ENCODE measurements at places on chromosomes 4 and X.

DNA sequence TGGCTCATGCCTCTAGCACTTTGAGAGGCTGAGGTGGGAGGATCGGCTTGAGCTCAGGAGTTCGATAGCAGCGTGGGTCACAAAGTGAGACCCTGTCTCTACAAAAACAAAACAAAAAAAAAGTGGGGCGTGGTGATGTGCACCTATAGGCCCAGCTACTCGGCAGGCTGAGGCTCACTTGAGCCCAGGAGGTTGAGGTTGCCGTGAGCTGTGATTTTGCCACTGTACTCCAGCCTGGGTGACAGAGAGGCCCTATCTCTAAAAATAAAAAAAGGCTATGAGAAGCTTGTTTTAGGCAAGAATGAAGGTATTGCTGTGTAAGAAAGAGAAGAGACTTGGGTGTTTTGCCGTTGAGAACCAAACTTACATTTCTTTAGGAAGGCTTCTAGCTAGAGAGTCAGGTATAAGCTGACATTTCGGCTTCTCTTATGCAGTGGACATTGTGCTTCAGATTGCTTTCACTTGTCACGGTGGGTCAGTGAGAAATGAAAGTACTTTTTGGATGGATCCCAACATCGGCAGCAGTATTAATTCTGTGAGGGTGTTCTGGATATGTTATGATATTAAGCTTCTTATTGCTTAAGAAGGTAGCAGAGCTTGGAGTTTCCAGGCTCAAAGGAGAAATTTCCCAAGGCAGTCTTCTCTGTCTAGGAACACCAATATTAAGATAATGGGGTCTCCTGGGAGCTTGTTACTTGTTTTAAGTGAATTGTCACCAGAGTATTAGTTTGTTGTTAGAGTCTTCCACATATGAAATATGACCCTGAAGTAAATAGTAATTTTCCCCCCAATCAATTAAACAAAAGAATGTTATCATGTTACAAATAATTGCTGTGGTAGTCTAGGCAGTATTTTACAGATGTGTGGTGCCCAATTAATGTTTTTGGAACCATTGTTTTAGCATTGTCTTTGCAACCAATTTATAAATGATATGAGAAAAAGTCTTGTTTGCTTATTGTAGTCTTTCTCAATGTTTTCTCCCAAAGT lies 17.6 kb downstream of the TMEM131L start:
- peak; percentile 39 for DNase-seq

DNA sequence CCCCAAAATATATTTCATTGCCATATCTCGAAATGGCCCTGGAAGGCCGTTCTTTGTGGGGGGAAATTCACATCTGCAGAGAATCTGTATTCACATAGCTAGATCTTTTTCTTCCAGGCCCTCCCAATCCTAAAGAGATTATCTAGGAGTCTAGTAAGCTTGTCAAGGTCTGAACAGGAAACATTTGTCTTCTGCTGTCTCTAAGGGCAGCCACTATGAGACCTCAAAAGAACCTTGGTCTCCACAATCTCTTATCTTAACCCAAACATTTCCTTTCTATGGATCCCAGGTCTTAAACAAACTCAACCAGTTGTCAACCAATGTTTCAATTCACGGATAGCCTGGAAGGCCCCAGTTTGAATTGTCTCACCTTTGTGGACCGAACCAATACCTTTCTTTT lies 45.0 kb downstream of the CRLF2 start:
- DNase-seq, result no peak

DNA sequence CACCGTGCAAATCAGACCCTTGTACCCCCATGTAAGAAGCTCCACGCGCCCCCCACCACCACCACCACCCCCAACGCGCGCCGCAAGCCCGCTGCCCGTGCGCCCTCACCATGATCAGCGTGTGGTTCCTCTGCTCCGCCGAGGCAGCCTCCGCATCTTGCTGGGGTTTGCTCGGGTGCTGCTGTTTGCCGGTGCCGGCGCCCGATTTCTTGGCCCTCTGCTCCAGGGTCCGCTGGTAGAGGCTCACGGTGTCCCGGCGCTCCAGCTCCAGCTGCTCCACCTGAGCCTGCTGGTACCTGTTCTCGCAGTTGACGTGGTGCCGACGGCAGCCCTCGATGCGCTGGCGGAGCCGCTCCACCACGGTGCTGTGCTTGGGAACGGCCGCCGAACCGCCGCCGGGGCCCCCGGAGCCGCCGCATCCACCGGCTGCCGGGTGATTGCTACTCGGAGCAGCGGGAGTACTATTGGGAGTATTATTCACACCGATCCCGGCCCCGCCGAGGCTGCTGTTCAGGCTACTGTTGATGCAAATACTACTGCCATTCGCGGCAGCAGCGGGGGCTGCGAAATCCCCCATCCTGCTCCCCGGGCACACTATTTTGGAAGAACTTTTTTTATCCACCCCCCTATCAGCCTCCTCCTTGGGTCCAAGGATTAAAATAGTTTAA lies 1.1 kb downstream of the MAML3 start:
- DNase-seq, result no peak

- DNase-seq, result no peak
These were observed 1.4 kb upstream of the CAMK2D start for GRCh38 chr4:113763029-113763285.

GRCh38 chr4:6676722-6677558 lies 16.7 kb upstream of the S100P start:
- no peak for DNase-seq

GRCh38 chr4:5970381-5971077 lies 47.7 kb downstream of the C4orf50 start:
- DNase-seq, result no peak

DNA sequence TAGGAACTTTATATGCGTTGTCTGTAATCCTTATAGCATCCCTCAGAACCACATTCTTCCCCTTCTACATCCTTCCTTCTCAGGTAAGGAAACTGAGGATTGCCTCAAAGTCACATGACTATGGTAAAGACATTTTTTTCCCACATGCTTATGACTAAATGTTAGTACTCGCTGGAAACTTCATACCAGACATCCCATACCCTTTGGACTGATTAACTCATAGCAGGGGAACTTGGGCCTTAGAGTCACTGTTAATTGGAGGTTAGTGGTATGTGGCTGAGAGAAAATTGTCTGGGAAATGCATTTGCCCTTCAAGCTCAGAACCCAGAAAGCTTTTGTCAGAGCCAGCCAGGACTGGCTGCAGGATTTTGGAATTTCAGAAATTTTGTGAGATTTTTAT lies 155.0 kb downstream of the RELL1 start:
- no peak for DNase-seq

DNA sequence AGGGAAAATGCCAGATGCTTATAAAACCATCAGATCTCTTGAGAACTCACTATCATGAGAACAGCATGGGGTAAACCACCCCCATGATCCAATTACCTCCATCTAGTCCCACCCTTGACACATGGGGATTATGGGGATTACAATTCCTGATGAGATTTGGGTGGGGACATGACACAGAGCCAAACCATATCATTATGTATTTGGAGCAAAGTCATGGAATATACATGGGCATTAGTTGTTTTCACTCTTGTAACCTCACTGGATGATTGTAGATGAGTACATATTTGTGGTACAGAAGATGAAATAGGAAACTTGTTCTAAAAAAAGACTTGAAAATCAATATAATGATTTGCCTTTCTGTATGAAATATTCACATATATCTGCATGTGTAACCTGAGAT lies 674.5 kb upstream of the BOD1L1 start:
- no peak for DNase-seq
